Tongue (tissue), 3 donors: ENCODE measurements at places on chromosomes 11 and 22. TPM values are rescaled to one million over a fixed set of nuclear protein-coding genes. Genes with fewer than 3 reads are reported as not detected.

Gene MICALL1
- total RNA-seq: 19.3 TPM

Gene OR5A1
- total RNA-seq: not detected

Gene TRIM66
- 10.4 TPM for total RNA-seq

DNA sequence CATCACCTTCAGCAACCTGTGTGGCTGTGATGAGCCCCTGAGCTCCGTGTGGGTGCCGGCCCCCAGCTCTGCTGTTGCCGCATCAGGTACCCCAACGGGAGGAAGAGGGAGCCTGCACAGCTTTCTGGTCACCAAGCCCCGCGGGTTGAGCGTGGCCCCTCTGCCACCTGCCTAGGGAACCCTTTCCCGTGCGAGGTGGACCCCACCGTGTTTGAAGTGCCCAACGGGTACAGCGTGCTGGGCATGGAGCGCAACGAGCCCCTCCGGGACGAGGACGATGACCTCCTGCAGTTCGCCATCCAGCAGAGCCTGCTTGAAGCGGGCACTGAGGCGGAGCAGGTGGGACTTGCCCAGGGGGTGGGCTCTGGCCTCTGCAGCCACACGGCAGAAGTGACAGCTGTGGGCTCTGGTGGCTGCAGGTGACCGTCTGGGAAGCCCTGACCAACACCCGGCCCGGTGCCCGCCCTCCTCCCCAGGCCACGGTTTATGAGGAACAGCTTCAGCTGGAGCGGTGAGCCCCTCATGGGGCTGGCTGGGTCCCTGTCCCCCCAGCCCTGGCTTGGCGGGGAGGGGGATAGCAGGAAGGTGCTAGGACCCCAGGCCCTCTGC, 1.9 kb upstream of the SSH3 start:
- no peak for DNase-seq

DNA sequence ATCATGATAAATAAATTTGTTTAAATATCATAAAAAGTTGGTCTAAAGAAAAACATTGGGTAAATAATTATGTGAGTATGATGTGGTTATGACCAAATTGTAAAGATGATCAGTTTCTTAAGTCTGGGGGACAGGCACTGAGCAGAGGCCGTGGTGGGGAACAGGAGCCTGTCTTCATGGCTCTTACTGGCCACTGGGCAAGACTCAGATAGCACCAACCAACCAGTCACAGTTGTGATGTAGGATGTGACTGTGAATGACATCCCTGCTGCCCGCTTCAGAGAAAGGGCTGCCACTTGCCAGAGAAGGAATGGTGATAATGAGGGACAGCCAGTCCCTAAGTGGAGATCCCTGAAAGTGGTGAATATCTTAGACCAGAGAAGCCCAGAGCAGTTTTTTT, 7.0 kb downstream of the PTPRJ start:
- DNase-seq: no peak
